Naive thymus-derived CD8-positive, alpha-beta T cell (primary cell): ENCODE measurements at places on chromosomes 11 and 22. TPM values are rescaled to one million over a fixed set of nuclear protein-coding genes. Genes with fewer than 3 reads are reported as not detected.

Gene UPB1
- 0.86 TPM for total RNA-seq

Gene TREH
- total RNA-seq, result not detected

Gene SYT7
- not detected for total RNA-seq

Gene PGM2L1
- total RNA-seq, result 11.5 TPM

Gene FOLR1
- total RNA-seq, result not detected

Gene SCGB1D2
- not detected for total RNA-seq

Gene LARGE2
- total RNA-seq, result 5.6 TPM
